Neural crest cell (in vitro differentiated cells): ENCODE measurements at places on chromosomes 7 and 10. TPM values are rescaled to one million over a fixed set of nuclear protein-coding genes. Genes with fewer than 3 reads are reported as not detected.

The NUTM2B gene
- total RNA-seq: 1.8 TPM in 2 replicates

The SHH gene
- not detected in 2 replicates for total RNA-seq

GRCh38 chr7:25913598-25914224 is 238.3 kb upstream of the NFE2L3 start:
- peaks cover 4% of the 10 kb centered on the region for H3K36me3 ChIP-seq
- peaks cover 3% of the 10 kb centered on the region for H3K27me3 ChIP-seq
- DNase-seq: no peak
- no peak overlapping the region for H3K27ac ChIP-seq

DNA sequence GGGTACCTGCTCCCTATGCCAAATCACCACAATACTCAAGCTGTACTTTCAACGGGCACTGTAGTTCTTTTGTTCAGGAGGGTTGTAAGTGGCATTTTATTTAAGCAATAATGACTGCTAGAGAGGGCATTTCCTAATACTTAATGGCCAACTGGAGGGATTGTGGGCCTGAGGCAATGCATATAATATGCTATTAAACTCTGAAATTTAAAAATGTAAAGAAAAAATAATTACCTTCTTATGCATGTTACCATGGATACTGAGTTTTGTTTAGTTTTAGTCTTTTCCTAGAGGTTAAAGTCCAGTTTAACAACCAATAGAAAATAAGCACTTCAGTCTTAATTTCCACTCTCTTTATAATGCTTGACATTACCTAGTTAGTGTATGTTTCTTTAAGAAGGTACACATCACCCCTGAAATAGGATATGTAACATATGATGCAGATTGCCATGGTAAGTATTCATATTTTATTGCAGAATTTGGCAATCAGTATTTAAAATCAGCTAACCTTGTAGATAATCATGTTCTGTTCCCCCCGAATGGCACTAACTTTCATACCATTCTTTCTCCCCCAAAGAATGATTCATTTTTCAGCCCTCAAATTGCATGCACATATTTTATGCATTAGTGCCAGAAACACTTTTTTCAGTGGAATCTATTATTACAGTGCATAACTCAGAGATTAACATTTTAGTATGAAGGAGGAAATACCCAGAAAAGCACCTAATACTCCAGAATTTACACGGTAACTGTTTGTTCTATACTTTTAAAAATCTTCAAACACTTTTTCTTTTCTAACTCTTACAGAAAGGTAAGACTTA is 90.3 kb upstream of the ZNF438 start:
- peaks cover 7% of the 10 kb centered on the region for H3K4me1 ChIP-seq
- H3K27me3 ChIP-seq: no peaks in the 10 kb centered on the region
- no peak overlapping the region for H3K4me3 ChIP-seq
- H3K27ac ChIP-seq: peak overlapping the region; percentile 35
- DNase-seq: no peak
- no peaks in the 10 kb centered on the region for H3K36me3 ChIP-seq

DNA sequence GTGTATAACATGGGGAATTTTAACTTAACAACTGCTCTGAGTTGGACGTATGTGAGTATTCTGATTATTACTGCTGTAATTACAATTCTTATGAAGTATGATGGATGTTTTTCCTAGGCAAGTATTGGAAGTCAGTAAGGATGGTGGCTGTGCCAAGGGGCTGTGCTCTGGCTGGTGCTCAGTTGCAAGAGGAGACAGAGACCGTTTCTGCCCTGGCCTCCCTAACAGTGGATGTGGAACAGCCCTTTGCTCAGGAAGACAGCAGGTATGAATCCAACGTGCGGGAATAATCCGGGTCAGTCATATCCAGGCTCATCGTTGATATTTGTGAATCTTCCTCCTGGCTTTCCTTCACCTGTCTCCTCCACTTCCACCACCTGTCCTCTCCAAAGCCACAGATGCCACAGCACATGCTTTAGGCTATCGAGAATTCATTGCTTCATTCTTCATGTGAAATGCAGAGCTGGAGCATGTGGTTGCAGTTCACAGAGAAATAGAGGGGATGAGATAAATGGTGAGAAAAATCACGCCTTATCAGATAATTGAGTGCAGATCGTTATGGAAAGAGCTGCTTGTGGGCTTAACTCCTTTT is 141.7 kb downstream of the TWIST1 start:
- no peaks in the 10 kb centered on the region for H3K27me3 ChIP-seq
- H3K4me1 ChIP-seq: peaks cover 12% of the 10 kb centered on the region
- DNase-seq: no peak
- no peak overlapping the region for H3K4me3 ChIP-seq
- peaks cover 2% of the 10 kb centered on the region for H3K36me3 ChIP-seq

The BTBD16 gene
- total RNA-seq: not detected in 2 replicates

The TET1 gene
- total RNA-seq: 27.7 and 30.0 TPM in 2 replicates

The PI4K2A gene
- 19.3 and 19.4 TPM in 2 replicates for total RNA-seq

- no peak overlapping the region for H3K27ac ChIP-seq
- H3K4me1 ChIP-seq: peaks cover 4% of the 10 kb centered on the region
- no peak for DNase-seq
- no peak overlapping the region for H3K4me3 ChIP-seq
- H3K27me3 ChIP-seq: peaks cover 68% of the 10 kb centered on the region
Measured at GRCh38 chr10:98047009-98047741, 16.8 kb upstream of the CRTAC1 start.

GRCh38 chr10:66837990-66838389 is 87.8 kb upstream of the LRRTM3 start:
- no peaks in the 10 kb centered on the region for H3K36me3 ChIP-seq
- DNase-seq: no peak
- H3K4me1 ChIP-seq: peaks cover 5% of the 10 kb centered on the region
- no peak overlapping the region for H3K27ac ChIP-seq
- no peak overlapping the region for H3K4me3 ChIP-seq

DNA sequence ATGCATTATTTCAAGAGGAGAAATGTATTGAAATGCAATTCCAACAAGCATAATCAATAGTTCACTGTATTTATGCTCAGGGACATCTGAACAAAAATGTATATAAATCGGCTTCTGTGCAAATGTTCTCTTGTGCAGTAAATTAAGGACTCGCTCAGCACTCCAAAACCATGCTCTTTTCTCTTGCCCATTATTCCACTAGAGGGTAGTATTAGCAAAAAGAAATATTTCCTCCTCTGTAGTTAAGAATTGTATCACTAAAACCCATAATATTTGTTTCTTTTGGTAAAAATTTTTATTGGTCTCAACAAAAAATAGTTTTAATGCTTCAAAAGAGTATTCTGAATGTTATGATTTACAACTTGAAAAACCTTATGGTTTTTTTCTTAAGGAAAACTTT is 803.1 kb downstream of the PCDH15 start:
- no peak overlapping the region for H3K27ac ChIP-seq
- H3K27me3 ChIP-seq: no peaks in the 10 kb centered on the region
- no peak for DNase-seq

The GPC2 gene
- total RNA-seq: 97.8 and 106 TPM in 2 replicates

DNA sequence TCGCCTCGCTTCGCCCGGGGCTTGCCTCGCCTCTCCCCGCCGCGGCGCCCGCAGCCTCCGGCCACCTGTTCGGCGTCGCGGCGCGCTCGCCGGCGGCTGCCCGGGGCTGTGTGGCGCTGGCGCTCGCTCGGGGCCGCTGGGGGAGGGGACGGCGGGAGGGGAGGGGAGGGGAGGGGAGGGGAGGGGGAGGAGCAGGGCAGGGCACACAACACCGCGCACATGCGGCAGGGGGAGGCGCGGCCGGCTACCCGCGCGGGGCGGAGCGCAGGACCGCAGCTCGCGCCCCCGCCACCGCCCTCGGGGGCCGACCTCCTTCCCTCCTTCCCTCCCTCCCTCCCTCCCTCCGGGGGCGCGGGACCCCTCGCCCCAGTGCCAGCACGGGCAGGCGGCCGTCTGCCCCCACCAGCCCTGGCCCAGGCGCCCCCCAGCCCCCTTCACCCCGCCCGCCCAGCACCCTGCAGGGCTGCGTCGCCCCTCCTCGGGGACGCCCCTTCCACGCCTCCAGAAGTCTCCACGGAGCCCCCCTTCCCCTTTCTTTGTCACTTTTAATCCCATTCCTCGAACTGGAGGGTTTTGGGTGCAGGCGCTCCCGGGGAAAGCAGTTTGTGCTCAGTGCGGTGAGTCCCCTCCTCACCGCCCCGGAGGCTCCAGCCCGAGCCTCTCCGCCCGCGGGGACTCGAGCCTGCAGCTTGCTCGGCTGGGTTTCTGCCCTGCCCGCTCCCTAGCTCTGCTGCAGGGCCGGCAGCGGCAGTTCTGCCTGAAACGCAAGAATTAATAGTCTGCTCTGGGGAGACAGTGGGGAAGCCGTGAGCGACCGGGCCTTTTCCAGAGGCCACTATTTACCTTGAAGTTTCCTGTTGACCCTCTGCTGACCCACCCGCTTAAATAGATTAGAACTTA is at the start of gene PARD3:
Gene PARD3 (minus strand): TSS at position 112 of the 900 bp plus-strand sequence. CDS start 301 bp downstream, outside the sequence.
- no peaks in the 10 kb centered on the region for H3K36me3 ChIP-seq
- peaks cover 45% of the 10 kb centered on the region for H3K4me1 ChIP-seq
- peak; percentile 54 for DNase-seq
- peak within 1 kb of the TSS; percentile 96 for H3K4me3 ChIP-seq
- no peak within 1 kb of the TSS for H3K27ac ChIP-seq
- peaks cover 15% of the 10 kb centered on the region for H3K27me3 ChIP-seq

DNA sequence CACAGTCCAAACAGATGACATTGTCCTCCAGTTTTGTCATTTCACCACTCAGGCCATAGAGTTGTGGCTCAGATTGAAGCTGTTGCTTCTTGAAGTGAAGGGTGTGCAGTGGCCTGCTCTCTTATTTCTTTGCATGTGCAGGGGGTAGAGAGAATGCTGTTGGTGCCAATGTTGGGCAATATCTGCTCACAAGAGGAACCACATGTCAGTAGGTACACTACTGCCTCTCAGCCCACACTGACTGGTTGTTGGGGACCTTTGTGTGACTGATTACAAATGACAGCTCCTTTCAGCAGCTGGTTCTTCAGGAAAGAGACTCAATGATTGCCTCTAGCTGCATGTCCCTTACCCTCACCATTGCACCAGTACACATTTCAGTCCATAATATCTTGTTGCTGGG is 21.9 kb upstream of the SFTPA1 start:
- H3K27ac ChIP-seq: no peak overlapping the region
- no peak for DNase-seq
- no peaks in the 10 kb centered on the region for H3K4me1 ChIP-seq
- no peak overlapping the region for H3K4me3 ChIP-seq
- H3K36me3 ChIP-seq: no peaks in the 10 kb centered on the region

The MYPN gene
- not detected in 2 replicates for total RNA-seq

GRCh38 chr7:75033826-75034225 is 39.8 kb downstream of the RCC1L start:
- no peaks in the 10 kb centered on the region for H3K4me1 ChIP-seq
- no peak overlapping the region for H3K4me3 ChIP-seq
- H3K36me3 ChIP-seq: peaks cover 7% of the 10 kb centered on the region
- H3K27ac ChIP-seq: no peak overlapping the region
- DNase-seq: no peak

The TMEM229A gene
- 10.3 and 10.9 TPM in 2 replicates for total RNA-seq

The FEZF1 gene
- total RNA-seq: not detected in 2 replicates

- no peaks in the 10 kb centered on the region for H3K4me1 ChIP-seq
- no peak overlapping the region for H3K4me3 ChIP-seq
- H3K27me3 ChIP-seq: no peaks in the 10 kb centered on the region
- no peak for DNase-seq
- peaks cover 7% of the 10 kb centered on the region for H3K36me3 ChIP-seq
Measured at GRCh38 chr7:26329520-26330255, 38.0 kb downstream of the SNX10 start.

- no peak overlapping the region for H3K27ac ChIP-seq
- H3K36me3 ChIP-seq: peaks cover 3% of the 10 kb centered on the region
- no peak overlapping the region for H3K4me3 ChIP-seq
- no peaks in the 10 kb centered on the region for H3K27me3 ChIP-seq
- DNase-seq: no peak
- no peaks in the 10 kb centered on the region for H3K4me1 ChIP-seq
Measured at GRCh38 chr10:105714728-105715127, 1073.6 kb downstream of the SORCS3 start.

- H3K27ac ChIP-seq: no peak overlapping the region
- H3K4me1 ChIP-seq: peaks cover 14% of the 10 kb centered on the region
- no peak for DNase-seq
- H3K4me3 ChIP-seq: peak overlapping the region; percentile 65
- peaks cover 19% of the 10 kb centered on the region for H3K27me3 ChIP-seq
Measured at GRCh38 chr10:132066186-132066585, 440 bp downstream of the JAKMIP3 start.

- H3K4me1 ChIP-seq: no peaks in the 10 kb centered on the region
- no peak for DNase-seq
- H3K36me3 ChIP-seq: no peaks in the 10 kb centered on the region
- no peaks in the 10 kb centered on the region for H3K27me3 ChIP-seq
- no peak overlapping the region for H3K27ac ChIP-seq
- no peak overlapping the region for H3K4me3 ChIP-seq
Measured at GRCh38 chr10:60314069-60314940, 75.4 kb downstream of the ANK3 start.

- no peaks in the 10 kb centered on the region for H3K4me1 ChIP-seq
- H3K36me3 ChIP-seq: peaks cover 11% of the 10 kb centered on the region
- H3K27ac ChIP-seq: no peak overlapping the region
Measured at GRCh38 chr7:30445770-30446169, 32.8 kb downstream of the NOD1 start.

The TRDMT1 gene
- 17.3 and 20.6 TPM in 2 replicates for total RNA-seq

- peaks cover 34% of the 10 kb centered on the region for H3K4me1 ChIP-seq
- no peak overlapping the region for H3K27ac ChIP-seq
- H3K4me3 ChIP-seq: peak overlapping the region; percentile 93
- DNase-seq: peak; percentile 43
- H3K27me3 ChIP-seq: peaks cover 3% of the 10 kb centered on the region
Measured at GRCh38 chr10:21534604-21535493, 817 bp downstream of the MLLT10 start.

DNA sequence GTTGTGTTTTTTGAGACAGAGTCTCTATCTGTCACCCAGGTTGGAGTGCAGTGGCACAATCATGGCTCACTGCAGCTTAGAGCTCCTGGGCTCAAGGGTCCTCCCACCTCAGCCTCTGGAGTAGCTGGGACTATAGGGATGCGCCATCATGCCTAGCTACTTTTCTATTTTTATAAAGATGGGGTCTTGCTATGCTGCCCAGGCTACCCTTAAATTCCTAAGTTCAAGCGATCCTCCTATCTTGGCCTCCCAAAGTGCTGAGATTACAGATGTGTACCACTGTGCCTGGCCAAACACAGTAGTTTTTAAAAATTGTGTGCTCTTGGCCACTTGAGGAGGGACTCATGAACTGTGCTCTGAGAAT is 10.6 kb upstream of the TLX1 start:
- H3K4me3 ChIP-seq: no peak overlapping the region
- DNase-seq: no peak
- H3K36me3 ChIP-seq: peaks cover 2% of the 10 kb centered on the region
- H3K27ac ChIP-seq: no peak overlapping the region
- peaks cover 25% of the 10 kb centered on the region for H3K4me1 ChIP-seq
- H3K27me3 ChIP-seq: peaks cover 99% of the 10 kb centered on the region
